ENCODE measurements at places on chromosomes 6 and 20. TPM values are rescaled to one million over a fixed set of nuclear protein-coding genes. Genes with fewer than 3 reads are reported as not detected.

Gene ABHD16B
- total RNA-seq, result not detected

Gene ACSS2
- 146 TPM for total RNA-seq

Gene CRYBG1
- 24.9 TPM for total RNA-seq

Gene SPATS1
- not detected for total RNA-seq

Gene IMPG1
- total RNA-seq, result not detected

Gene PKIB
- 2.1 TPM for total RNA-seq

Gene EYA4
- total RNA-seq, result 6.0 TPM

Gene LBP
- 0.26 TPM for total RNA-seq

Gene FNDC11
- total RNA-seq, result 0.32 TPM

- no peak for DNase-seq
Measured at GRCh38 chr6:52718550-52718949, 44.7 kb downstream of the GSTA2 start.

- DNase-seq, result no peak
Measured at GRCh38 chr20:41697861-41698559, 79.8 kb upstream of the CHD6 start.

DNA sequence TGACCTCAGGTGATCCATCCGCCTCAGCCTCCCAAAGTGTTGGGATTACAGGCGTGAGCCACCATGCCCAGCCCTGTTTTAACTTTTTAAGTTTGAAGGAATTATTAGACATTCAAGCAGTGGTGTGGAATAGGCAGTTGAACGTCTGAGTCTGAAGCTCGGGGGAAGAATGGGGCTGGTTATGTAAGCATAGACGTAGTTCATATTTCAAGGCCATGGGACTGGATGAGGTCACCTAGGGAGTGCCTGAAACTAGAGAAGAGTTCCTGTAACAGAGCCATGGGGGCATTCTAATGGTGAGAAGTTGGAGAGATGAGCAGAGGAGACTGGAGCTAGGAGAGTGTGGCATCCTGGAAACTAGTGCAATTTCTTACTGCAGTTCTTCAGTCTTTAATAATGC, 6.4 kb downstream of the CDKAL1 start:
- no peak for DNase-seq

- DNase-seq, result no peak
Measured at GRCh38 chr6:129179283-129179682, 296.3 kb downstream of the LAMA2 start.

- DNase-seq, result no peak
Measured at GRCh38 chr6:144781836-144782235, 496.7 kb downstream of the UTRN start.

GRCh38 chr6:164099269-164099865, 684.8 kb downstream of the QKI start:
- no peak for DNase-seq

DNA sequence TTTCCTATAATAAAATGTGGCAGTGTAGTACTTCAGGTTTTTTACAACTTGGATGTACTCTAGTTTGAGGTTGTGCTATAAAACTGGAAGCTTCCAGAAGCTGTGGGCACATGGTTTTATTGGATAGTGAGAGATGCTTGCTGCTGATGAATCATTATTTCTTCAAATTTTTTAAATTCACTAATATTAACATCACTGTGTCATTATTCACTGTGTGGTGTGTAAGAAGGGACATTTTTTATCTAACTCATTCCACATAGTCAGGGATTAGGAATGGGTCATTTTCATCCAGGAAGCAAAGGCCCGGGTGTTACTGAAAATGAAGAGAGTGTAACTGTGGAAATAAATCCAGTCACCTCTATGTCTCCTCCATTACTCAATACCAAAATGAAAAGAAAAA, 421.0 kb downstream of the TENT5A start:
- DNase-seq, result no peak

GRCh38 chr20:33676121-33676520, 1.9 kb upstream of the NECAB3 start:
- no peak for DNase-seq

DNA sequence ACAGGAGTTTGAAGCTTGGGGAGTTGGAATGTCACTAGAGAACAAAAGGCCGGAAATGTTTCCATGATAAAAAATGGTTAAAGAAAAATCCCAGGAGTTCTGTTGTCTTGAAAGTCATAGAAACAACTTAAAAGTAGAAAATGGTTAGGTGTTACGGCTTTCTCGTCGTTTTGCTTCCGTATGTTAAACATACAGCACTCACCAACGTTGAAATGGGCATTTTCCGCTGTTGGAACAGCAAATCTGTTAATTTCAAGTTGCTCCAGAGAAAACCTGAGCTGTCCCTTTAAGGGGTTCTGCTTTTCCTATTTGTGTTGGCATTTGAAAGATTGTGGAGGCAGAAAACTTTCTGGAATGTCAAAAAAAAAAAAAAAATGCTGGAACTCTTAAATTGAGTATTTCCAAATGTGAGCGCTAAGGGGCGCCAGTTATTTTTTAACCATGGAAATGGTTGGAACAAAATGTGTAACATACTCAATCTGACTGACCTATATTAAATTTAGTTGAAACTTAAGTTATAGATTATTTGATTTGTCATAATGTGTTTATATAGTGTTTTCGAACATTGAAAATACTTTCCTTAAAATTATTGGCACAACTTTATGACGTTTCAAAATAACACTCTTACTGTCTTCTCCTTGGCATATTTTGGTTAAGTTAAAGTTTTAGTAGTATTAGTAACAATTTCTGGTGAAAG, 2.2 kb downstream of the QKI start:
- DNase-seq, result no peak

GRCh38 chr20:47907031-47907675, 121.9 kb upstream of the SULF2 start:
- DNase-seq, result no peak

DNA sequence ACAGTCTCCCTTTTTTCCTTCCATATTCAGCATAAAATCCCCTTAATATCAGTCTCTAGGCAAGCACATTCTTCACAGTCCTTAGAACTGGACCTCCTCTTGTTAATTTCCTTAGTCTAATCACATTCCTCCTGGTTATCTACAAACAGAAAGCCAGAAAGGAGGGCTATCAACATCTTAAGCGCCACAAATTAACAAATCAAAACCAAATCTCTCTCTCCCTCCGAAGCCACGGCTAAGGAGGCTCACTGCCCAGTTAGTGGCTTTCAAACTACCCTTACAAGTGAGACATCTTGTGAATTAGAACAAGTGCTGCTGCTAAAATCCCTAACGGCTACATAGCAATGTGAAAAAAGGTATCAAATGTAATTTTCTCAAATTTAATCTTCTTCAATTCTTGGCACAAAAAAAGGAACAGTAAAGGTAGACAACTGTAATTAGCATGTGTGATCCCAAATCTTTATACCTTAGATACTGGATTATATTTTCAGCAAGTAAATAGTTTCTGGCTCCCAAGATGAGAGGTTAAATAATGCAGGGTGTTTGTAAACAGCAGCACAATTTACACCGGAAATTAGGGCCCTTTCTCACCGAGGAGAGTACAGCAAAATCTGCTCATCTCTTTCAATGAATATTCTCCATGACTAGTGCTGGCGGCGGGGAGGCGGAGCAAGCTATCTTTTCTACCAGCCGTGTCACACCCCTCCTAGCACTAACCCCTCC, 1.4 kb upstream of the TRIM39 start:
- no peak for DNase-seq

DNA sequence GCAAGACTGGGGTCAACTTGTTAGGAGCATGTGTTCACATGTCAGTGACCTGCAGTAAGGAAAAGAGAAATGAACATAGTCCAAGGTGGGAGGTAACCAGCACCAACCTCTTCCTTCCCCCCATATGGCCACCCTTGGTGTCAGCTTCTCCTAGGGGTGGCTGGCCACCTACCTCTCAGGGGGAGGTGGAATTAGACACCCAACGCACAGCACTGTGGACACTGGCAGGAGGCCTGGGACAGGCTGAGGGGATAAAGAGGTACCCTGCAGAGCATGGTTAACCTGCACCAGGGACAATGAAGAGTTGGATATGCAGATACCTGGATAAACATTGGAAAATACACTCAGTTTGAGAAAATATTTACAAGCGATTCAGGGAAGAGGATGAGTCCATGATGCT, 84.5 kb downstream of the IYD start:
- DNase-seq, result no peak

GRCh38 chr6:37038292-37039198, 33.1 kb downstream of the FGD2 start:
- DNase-seq, result no peak

DNA sequence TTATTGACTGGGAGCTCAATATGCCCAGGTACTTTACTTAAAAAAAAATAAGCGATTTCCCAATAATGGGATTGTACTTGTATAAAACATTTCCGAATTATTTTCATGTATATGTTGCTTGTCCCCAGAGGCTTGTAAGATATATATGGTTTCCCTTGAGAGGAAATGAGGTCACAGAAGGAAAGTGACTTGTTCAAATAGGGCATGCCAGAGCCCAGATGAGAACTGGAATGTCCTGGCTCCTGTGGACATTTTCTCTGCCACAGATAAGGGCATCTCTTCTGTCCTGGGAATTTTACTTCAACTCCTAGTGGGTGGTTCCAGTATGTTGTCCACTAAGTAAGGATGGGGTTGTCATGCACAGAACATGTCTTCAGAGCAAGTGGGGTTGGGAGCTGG, 63.0 kb downstream of the LYRM2 start:
- DNase-seq, result no peak

DNA sequence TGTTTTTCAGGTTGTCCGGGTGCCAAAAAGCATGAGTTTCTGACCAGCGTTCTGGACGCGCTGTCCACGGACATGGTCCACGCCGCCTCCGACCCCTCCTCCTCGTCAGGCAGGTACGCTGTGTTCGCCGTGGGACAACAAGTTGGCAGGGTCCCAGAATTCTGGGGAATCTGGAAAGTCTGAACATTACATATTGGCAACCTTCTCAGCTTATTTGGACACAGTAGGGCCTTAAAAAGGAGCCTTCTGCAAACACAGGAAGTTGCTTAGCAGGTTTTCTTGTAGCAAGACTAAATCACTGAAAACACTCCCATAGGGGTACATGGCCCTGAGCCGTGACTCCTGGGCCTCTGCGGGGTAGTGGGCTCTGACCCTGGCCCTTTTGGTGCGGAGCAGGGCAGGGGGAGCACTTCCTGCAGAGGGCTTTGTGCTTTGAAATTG, 209.7 kb downstream of the SMOC2 start:
- DNase-seq, result peak; percentile 79

- DNase-seq, result peak; percentile 80
Measured at GRCh38 chr6:63571361-63572043, 778 bp upstream of the LOC128125822 start.

- no peak for DNase-seq
Measured at GRCh38 chr6:3778701-3779573, 27.4 kb upstream of the PXDC1 start.

DNA sequence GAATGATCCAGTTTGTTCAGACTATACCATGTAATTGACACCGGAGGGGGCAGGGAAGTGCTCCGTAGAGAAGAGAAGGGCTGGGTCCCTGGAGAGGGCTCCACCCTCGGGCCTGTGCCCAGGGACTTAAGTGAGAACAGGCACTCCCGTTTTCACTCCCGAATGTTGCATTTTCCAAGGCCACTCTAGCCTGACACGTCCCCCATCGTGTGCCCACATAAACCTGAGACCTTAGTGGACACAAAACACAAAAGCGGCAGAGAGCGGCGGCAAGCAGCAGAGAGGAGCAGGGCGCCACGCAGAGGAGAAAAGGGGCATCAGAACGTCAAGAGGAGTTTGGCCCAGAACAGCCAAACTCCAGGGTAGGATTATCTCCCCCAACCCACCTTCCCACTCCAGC, 1405.1 kb downstream of the GRIK2 start:
- DNase-seq, result peak; percentile 30

- DNase-seq, result no peak
Measured at GRCh38 chr6:108621117-108621516, 60.4 kb downstream of the FOXO3 start.

GRCh38 chr6:159080217-159080976, 35.6 kb upstream of the TAGAP start:
- DNase-seq, result no peak

DNA sequence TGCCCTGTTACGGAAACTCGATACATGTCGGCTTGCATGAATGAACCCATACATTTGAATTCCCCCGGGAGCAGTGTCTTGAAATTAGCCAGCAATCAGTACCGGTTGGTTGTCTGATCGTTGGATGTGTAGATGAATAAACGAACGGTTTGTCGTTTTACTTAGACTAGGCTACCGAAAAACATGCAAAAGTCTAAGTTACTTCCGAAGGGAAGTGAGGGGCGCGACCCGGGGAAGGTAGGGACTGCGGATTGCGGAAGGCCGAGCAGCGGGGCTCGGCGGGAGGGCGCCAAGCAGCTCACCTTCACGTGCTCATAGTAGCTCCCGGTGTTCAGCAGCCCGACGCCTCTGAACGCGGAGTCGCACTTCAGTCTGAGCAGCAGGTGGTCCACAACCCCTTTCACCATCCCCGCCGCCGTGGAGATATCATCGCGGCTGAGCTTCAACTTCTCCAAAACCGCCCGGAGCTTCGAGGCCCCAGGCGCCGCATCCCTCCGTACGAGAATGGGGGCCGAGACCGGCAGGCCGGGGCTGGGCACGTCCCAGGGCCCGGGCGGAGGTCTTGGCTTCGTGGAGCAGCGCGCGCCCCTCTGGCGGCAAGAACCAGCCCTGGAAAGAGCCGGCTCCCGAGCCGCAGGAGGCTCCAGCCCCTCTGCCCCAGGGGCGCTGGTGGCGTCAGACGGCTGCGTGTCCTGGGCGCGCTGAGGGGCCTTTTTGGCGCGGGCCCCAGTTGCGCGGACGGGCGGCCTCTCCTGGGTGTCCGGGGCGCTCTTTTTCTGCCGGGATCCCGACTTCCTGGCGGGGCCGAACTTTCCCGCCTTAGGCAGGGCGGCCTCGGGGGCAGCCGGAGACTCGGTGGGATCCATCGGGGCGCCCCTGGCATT, 632 bp downstream of the CGAS start:
- peak; percentile 75 for DNase-seq

Data from upper lobe of right lung (tissue), 1 donor.